Stimulated activated CD4-positive, alpha-beta T cell treated with anti-CD3 and anti-CD28 coated beads, Interleukin-15, amount 100 ng/mL, for 24 hours (primary cell): ENCODE measurements at places on chromosomes 2 and 18.

- no peak for DNase-seq
These were observed 132.6 kb upstream of the ZNF236 start for GRCh38 chr18:76689646-76690264.

DNA sequence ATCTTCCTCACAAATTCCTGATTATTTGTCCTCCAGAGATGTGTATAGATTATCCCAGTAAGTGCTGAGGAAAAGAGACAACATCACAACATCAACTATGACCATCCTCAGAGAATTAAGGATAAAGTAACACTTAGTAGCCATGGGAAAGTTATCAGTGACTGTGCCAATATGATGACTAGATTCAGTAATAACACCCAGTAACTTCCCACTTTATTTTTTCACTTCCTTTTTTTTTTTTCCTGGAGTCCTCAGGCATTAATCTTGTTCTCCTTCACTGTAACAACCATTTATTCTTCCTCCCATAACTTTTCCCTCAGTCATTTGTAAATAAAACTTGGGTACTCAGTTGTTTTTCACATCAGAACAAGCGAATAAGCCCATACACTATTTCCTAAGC is 16.7 kb upstream of the PID1 start:
- no peak for DNase-seq

DNA sequence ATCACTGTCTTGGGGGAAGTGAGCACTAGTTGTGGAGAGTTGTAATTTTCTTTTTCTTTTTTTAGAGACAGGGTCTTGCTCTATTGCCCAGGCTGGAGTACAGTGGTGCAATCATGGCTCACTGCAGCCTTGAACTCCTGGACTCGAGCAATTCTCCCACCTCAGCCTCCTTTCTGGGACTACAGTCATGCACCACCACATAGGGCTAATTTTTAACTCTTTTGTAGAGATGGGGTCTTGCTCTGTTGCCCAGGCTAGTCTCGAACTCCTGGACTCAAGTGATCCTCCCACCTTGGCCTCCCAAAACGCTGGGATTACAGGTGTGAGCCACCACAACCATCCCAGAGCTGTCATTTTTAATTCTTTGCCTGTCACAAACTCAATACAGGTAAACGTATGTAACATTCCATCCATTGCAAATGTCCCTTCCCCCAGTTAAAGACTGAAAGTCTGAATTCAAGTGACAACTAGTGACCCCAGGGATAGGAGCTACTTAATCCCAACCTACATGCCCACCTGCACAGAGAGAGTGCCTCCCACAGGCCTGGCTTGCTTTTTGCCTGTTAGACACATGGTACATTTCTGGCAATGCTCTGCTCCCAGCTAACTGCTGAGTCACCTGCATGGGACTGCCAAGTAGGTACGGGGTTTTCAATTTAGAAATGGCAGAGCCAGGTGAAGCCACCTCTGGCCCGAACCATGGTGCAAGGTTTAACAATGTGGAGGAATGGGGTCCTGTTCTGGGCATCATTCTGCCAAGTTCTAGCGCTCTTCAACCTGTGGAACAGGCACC is 60.6 kb downstream of the CYB5A start:
- DNase-seq: no peak

DNA sequence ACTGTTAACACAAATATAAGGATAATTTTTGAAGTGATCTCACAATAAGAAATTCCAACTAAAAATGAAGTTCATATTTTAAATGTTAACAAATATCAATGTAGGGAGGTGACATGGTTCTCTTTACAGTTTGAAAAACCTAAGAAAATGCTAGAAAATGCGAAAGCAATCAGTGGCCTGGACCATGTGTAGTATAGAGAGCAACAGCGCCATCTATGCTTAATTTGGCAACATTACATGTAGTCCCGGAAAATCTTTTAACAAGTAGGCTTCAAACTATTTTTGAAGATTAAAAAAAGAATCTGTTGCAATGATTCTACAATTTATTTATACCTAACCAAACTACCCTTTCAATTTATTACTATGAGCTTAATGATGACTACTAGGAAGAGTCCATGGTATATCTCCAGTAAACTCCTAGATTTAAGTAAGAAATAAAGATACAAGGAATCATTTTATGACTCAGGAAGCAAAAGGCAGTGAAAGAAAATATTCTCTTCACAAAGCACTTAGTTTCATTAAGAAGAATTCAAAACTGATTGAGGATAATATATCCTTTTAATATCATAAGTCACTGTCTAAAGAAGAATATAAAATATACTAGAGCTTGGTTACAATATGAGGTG is 33.3 kb downstream of the NDUFA10 start:
- DNase-seq: no peak

- DNase-seq: no peak
These were observed 55.4 kb downstream of the NGEF start for GRCh38 chr2:232957657-232958090.

- no peak for DNase-seq
These were observed 65.8 kb upstream of the PIEZO2 start for GRCh38 chr18:11215216-11215615.

DNA sequence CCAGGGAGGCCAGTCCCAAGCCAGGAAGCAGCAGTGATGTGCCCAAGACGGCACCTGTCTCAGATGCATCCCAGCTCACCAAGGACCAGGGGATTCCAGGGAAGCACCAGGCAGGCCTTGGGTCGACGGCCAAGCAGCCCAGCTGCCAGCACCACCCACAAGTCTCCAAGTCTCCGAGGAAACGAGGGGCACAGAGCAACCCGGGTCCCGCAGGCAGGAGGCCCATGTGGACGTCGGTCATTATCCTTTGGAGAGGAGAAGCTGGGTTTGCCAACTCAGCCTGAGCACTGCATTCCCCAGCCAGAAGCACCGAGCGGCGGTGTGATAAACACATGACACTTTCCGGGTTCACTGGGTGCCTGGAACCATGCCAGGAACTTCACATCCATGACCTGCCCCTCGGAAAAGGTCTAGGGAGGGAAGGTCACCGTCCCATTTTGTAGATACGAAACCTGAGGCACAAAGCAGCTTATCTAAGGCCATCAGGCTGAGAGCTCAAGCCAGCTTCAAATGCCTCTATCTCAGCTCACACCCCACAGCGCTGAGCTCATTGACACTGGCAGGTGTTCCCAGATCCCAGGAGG is 104.5 kb downstream of the ZNF516 start:
- DNase-seq: no peak

GRCh38 chr2:17069564-17069963 is 403.9 kb upstream of the CYRIA start:
- no peak for DNase-seq

DNA sequence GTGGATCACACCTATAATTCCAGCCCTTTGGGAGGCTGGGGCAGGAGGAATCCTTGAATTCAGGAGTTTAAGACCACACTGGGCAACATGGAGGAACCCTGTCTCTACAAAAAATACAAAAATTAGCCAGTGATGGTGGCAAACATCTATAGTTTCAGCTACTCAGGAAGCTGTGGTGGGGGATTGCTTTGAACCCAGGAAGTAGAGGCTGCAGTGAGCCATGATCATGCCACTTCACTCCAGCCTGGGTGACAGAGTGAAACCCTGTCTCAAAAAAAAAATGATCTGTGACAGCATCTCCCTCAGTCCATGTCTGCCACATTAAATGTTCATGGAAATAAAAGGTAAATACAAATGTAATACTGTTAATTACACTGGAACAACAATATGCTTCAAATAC is 121.4 kb upstream of the COL5A2 start:
- peak; percentile 40 for DNase-seq

DNA sequence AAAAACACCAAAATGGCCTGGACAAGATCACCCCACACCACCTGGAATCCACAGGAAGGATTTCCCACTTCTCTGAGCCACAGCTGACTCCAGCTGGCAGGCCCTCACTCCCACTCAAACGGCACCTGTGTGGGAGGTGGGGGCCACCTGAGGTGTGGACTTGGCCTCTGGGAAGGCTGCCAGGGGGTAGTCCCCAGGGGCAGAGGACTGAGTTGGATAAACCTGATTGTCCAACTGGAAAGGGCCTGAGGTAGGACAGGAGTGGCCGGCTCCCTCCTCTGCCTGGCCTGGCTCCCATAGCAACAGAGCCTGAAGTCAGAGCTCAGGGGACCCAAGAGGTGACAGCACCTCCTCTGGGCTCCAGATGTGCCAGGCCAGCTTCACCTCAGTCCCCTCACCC is 300.2 kb downstream of the CELF4 start:
- DNase-seq: no peak

DNA sequence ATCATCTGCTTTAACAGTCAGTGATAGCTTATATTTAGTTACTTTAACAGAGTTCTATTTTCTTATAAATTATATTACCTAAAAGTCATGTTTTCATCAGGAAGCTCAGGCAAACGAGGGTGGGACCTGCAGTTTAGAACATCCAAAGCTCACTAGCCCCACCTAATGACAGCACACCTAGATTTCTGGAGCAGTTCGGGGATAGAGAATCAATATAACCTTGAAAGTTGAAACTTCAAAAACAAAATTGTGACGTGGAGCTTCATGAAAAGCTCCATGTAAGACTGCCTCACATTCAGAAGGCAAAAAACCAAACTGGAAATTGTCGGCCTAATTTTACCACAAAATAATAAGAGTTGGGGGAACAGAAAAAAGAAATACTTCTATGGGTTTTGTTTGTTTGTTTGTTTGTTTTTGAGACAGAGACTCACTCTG is 185.9 kb upstream of the CCDC150 start:
- DNase-seq: peak; percentile 57

GRCh38 chr2:209094221-209094620 is 329.6 kb upstream of the MAP2 start:
- DNase-seq: no peak

DNA sequence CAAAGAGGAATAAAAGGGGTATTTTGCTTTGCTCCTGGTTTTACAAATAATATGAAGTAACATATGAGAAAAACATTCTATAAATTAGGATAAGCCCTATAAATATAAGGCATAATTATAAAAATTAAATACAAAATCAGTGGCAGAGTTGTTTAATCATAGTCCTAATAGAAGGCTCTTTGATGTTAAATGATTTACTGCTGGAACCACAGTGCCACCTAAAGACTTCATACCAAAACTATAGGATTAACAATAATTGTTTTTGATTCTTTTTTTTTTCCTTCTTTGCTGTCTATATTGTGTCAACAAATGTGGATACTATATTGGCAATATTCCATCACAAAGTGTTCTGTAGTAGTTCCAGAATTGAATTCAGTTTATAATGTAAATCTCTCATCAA is 837.7 kb upstream of the SLC39A10 start:
- DNase-seq: no peak

- no peak for DNase-seq
These were observed 81.4 kb downstream of the DCDC2C start for GRCh38 chr2:3784731-3785130.

DNA sequence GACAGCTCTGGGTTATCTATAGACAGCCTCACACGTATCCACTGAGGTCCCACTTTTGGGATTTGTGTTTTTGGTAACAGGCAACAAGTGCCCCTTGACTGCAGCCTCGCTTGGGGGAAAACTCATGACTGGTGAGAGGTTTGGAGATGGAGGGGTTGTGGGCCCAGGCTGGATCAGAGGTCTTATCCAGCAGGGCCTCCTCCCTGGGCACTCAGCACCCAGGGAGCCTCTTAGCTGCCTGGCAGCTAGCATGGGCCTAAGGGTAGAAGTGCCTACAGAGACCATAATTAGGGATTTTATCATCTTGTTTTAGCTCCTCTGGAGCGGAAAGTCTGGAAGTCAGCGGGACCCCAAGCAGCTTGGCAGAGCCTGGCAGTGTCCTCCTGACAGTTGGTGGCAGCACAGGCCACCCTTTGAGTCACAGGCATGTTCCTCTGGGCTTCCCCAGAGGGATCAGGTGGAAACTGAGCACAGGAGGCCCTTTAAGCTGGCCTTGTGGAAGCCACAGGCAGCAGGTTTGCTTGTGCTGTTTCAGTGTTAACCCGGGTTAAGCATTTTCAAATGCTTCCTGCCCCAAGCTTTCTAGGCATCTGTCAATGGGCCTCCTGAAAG is 143.1 kb downstream of the KCTD1 start:
- peak; percentile 9 for DNase-seq

GRCh38 chr2:130827502-130828251 is 9.0 kb upstream of the ARHGEF4 start:
- DNase-seq: no peak
